ENCODE measurements at places on chromosomes 4 and X.

- no peak for DNase-seq
These were observed 10.1 kb downstream of the GK start for GRCh38 chrX:30663322-30663721.

DNA sequence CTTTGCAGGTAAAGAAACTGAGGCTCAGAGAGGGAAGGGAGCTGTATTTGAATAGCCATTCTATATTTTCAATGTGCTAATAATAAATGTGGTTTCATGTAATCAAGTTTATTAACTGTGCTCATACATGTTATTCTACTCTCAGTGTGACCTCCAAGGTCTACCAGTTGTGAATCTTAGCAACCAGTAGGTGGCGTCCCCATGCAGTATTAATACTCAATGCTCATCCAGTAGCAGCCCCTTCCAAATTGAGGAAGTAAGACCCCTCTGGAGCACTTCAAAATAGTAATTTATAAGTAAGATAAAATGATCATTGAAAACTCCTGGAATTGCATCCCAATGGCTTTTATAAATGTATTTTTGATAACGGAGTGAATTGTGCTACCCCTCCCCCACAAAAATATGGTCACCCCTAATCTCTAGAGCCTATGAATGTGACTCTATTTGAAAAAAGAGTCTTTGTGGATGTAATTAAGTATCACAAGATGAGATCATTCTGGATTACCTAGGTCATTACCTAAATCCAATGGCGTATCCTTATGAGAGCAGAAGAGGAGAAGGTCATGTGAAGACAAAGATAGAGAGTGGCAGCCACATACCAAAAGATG is 20.4 kb upstream of the SEPSECS start:
- peak; percentile 17 for DNase-seq

DNA sequence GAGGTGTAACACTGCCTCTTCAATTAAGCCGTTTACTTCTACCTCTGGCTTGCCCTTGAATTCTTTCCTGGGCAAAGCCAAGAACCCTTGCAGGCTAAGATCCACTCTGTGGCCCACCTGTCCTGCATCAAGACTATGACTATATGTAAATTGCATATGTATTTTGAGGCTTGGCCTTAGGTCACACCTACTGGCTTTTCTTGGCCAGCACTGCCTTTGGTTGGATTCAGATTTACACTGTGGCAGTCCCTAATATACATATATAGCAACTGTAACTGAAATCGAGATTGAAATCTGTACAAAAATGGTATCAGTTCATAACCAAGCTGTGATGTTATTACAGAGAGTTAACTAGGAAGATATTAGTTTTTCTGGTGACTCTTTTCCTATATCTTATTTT is 151.5 kb downstream of the CFAP47 start:
- no peak for DNase-seq

DNA sequence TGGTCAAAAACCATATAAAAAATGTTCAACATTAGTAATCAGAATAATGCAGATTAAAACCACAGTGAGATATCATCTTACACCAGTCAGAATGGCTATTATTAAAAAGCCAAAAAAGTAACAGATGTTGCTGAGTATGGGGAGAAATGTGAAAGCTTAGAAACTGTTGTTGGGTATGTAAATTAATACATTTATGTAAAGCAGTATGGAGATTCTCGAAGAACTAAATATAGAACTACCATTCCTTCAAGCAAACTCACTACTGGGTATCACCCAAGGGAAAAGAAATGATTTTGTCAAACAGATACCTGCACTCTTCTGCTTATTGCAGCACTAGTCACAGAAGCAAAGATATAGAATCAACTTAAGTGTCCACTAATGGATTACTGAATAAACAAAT is 576.4 kb upstream of the EPHA5 start:
- no peak for DNase-seq

GRCh38 chrX:118883994-118884393 is 60.4 kb downstream of the ZCCHC12 start:
- DNase-seq = no peak

DNA sequence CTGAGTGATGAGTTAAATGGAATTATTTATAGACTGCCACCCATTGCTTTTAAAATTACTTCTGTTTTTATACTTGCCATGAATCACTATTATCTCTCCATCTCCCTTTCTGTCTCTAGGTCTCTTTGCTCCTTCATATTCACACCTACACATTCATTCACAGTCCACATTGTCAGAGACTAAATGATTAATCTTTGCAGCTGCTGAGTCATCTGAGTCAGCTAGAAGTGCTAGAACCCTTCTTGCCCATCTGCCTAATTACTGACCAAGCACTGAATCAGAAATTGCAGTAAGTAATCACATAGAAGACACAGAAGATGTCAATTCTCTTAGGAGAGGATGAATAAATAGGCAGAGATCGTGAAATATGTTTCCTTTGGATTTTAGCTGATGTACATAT is 31.6 kb upstream of the RPS6KA6 start:
- no peak for DNase-seq

- no peak for DNase-seq
These were observed 99.7 kb downstream of the RASL11B start for GRCh38 chr4:52961666-52962412.

- no peak for DNase-seq
These were observed 22.1 kb downstream of the TMSB4X start for GRCh38 chrX:12996934-12997435.

GRCh38 chrX:96181605-96182004 is 503.0 kb upstream of the DIAPH2 start:
- DNase-seq = no peak

- no peak for DNase-seq
These were observed 8.7 kb downstream of the PDE6B start for GRCh38 chr4:633976-634598.

DNA sequence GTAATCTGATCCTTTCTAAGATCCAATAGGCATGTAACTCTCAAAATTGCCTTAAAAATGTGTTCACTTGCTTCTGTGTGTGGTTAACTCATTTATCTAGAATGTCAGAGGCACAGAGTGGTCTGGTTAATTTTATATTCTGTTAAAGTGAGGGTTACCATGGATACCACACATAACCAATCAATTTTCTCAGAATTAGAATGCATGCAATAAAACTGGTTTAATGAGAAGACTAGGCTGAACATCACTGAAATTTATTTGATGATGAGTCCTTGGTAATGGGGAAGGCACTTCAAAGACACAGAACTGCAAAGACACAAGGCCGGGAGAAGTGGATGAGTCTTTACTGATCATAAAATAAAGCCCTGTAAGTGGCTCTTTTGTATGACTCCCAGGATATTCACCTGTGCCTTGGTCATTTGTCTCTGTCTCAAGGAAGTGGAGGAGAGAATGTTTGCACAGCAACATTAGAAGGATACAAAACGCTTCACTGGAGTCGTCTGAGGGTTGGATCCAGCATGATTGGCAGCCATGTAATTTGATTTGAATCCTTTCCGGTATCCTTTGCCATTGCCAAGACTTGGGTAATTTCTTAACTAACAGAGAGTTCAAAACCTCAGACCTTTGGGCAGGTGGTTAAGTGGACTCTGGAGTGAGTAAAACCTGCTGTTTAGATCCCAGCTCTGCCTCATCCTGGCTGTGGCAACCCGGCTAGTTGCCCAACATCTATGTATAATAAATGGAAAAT is 94.0 kb upstream of the RBPJ start:
- no peak for DNase-seq

- DNase-seq = no peak
These were observed 206.4 kb downstream of the LDB2 start for GRCh38 chr4:16692046-16692445.

GRCh38 chr4:80141543-80141942 is 55.8 kb upstream of the PRDM8 start:
- DNase-seq = no peak

GRCh38 chrX:44054863-44055601 is 81.8 kb upstream of the NDP start:
- DNase-seq = no peak

- no peak for DNase-seq
These were observed 51.0 kb upstream of the MTM1 start for GRCh38 chrX:150517303-150517910.

DNA sequence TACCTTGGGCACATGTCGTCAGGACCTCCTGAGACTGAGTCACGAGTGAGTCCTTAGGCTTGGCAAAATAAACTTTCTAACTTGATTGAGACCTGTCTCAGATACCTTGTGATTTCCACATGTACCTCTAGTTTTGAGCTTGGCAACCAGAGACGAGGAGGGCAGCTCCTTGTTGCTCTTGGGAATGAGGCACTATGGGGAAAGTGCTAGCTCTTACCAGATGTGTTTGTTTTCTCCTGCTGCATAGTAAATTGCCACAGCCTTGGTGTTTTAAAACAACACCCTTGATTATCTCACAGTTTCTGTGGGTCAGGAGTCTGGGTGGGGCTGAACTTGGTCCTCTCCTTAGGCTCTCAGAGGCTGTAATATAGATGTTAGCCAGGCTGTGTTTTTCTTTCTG is 59.1 kb upstream of the MAML3 start:
- DNase-seq = no peak

DNA sequence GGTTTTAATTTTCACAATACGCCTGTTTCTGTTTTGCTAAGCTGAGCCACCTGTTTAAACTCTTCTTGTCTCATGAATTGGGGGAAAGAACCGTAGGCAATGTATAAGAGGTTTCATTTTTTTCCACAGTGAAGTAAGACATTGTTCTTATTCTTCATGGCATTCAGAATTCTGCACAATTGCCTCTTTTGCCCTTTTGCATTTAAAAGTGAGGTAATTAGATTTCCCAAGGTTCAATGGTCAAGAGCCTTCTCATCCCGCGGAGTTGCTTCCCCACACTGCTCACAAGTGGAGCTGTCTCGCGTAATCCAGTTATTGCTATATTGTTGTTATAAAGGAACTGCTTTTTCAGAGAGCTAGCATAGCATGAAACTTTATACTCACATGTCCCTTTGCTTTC is 90.9 kb upstream of the SPRY1 start:
- DNase-seq = no peak

- DNase-seq = no peak
These were observed 615.4 kb upstream of the GALNT7 start for GRCh38 chr4:172553216-172553615.

DNA sequence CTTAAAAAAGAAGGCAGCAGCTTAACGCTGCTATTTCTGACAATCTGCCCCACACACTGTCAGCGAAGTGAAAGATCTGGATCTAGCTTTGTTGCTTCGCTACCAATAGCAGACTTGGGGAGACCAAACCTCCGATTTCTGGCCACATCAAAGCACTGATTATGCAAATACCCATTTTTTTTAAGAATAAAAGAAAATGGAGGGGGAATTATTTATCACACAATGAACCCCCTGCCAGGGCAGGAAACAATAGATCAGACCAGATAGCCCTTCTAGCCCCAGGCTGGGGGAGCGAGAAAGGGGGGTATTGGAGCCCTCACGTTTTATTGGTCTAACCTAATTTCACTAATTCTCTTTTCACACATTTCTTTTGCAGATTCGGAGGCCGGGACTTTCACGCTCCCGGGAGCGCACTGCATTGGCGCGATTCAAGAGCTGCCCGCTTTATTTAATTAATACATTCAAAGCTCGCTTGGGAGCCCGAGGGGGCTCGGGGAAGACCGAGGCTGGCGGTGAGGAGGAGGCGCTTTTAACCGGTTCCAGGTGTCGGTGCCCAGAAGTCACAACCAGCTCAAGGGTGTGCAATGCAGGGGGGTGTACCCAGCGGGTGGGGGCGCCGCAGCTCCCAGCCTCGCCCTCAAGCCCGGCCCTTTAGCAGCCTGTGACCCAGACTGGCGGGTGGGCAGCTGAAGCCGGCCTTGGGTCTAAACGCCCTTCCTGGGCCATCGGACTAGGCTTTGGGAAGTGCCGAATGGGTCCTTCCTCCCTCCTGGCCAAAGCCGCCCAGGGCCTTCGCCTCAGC is 5.5 kb downstream of the NEUROG2 start:
- DNase-seq = no peak

DNA sequence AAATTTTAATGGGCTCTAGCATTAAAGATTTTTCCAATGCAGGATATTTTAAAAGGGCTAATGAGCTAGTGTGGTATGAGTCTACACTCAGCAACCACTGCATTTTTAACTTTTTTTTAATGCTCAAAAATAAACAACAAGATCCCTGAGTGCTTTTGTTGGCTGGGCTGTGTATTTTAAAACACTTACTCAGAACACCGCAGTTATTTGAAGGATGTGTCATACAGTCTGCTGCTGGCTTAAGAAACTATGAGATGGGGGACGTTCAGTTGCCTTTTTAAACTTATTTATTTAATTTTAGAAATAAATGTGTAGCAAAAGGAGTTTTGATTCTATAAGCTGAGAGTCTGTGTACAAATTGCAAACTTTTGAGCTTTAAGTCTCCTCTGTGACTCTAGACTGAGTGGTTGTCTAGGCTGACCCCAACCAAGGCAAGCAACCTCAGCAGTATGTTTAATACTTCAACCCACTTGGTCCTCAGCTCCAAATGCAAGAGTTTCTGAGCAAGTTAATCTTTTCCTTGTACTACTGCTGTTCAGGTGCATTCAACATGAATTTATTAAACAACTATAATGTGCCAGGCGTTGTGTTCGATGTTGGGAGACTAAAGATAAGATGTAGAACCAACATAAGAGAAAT is 278.6 kb upstream of the DIPK2B start:
- DNase-seq = no peak

DNA sequence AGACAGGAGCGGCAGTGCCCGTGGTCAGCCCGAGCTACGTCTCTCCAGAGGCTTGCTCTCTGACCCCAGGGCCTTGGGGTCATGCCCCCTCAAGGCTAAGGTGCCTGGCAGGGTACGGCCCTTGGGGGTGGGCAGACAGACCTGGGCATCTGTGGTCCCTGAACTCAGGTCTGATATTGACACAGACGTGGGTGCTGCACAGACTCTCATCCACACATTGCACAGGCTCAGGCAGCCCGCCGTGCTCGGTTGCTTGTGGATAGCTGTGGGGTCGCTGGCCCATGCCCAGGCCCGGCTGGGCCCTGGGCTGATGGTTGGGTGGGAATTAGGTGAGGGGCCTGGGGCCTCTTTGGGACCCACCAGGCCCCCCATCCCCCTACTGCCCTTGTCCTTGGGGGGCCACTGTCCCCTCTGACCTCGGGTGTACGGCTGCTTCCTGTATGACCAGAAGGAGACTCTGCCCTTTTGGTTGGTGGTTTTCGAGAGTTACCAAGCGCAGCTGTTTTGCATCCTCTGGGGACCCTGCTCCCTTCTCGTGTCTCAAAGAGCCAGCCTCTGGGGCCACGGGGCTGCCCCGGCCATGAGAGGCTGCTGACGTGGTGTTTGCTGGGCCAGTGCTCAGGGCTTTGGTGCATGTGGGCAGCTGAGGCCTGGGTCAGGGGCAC is 10.1 kb downstream of the FGFRL1 start:
- no peak for DNase-seq

GRCh38 chrX:153474718-153475117 is 4.3 kb upstream of the HAUS7 start:
- peak; percentile 44 for DNase-seq

DNA sequence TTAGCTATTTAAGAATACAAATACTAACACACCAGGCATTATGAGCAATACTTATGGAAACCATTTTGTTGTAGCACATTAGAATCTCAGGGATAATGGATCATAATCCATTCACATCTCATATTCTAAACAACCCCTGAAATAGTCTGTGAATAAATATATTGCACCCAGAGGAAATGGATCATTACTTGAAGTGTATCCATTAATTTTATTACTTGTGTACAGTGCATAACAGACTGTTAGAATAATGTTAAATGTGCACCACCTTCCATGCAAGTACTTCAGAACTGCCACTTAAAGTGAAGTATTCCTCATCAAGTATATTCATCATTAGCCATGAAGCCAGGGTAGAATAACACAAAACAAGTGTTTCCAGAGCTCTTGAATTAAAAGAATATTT is 715.5 kb downstream of the DMD start:
- no peak for DNase-seq
